ENCODE measurements at places on chromosomes 7 and 10. TPM values are rescaled to one million over a fixed set of nuclear protein-coding genes. Genes with fewer than 3 reads are reported as not detected.

The EEPD1 gene
- total RNA-seq, result 4.0 TPM

The GPR85 gene
- 0.48 TPM for total RNA-seq

The RBP4 gene
- total RNA-seq, result 0.24 TPM

The GOLGA7B gene
- 0.21 TPM for total RNA-seq

The C10orf105 gene
- not detected for total RNA-seq

The TDRD1 gene
- total RNA-seq, result 1.4 TPM

The CFAP46 gene
- not detected for total RNA-seq

The ORAI2 gene
- 21.0 TPM for total RNA-seq

The ECHS1 gene
- total RNA-seq, result 64.6 TPM

The BNIP3 gene
- total RNA-seq, result 262 TPM

The DDX56 gene
- total RNA-seq, result 79.3 TPM

The ANXA8 gene
- 268 TPM for total RNA-seq

The BTBD16 gene
- not detected for total RNA-seq
